AG20443 (cell line): ENCODE measurements at places on chromosomes 6 and 20.

GRCh38 chr6:143806282-143807102, 36.6 kb upstream of the LTV1 start:
- peak; percentile 37 for DNase-seq

DNA sequence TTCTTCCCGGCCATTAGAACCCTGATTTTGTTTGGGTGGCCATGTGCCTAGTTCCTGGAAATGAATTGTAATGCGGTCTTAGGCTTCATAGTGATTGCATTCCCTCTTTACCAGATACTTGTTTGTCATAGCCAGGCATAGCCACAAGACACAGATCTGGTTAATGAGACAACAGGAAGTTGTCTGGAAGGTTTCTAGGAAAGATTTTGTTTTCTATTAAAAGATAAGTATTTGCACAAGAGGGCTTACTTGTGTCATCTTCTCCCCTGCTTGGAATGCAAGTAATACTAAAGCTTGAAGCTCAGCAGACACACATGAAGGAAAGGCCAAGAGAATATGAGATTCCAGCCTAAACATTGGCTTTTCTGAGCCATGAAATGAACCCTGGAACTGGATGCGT, 12.9 kb downstream of the FARS2 start:
- no peak for DNase-seq

- DNase-seq, result no peak
Observed at GRCh38 chr6:13378669-13379590, 50.6 kb upstream of the TBC1D7 start.

DNA sequence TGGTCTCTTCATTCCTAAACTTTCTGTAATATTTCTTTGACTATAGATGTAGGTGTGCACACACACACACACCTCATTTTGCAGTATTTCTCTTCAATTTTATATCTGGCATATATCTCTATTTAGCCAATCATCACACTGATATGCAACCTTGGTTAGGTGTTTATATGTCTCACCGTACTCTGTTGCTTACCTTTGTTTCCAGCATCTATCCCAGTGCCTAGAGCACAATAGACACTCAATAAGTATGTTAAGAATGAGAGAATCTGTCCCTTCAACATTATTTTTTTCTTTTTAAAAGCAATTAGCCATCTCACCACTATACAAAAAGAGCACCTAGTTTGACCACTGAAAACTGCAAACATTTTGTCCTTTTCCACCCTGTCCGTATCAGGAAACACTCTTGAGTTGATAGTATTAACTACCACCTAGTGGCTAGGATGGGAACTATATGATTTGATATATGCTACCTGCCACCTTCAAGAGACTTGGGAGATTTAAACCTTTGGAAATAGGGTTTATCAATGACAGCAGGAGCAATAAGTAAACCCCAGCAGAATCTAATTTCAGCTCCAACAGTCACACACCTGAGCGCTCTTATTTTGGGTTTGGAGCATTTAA, 48.7 kb upstream of the RSPO3 start:
- peak; percentile 22 for DNase-seq

- no peak for DNase-seq
Observed at GRCh38 chr6:23696992-23697391, 429.0 kb upstream of the NRSN1 start.

- no peak for DNase-seq
Observed at GRCh38 chr6:17940151-17940792, 47.2 kb downstream of the KIF13A start.

GRCh38 chr6:75530696-75531095, 37.1 kb upstream of the FILIP1 start:
- no peak for DNase-seq

DNA sequence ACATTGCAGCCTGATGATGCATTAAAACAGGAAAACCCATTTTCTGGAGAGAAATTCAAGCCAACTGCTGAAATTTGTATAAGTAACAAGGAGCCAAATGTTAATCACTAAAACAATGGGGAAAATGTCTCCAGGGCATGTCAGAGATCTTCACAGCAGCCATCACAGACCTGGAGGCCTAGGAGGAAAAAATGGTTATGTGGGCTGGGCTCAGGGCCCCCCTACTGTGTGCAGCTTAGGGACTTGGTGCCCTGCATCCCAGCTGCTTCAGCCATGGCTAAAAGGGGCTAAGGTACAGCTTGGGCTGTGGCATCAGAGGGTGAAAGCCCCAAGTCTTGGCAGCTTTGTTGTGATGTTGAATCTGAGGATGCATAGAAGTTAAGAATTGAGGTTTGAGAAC, 479.8 kb downstream of the BCKDHB start:
- DNase-seq, result no peak

- no peak for DNase-seq
Observed at GRCh38 chr6:18203786-18204185, 48.6 kb downstream of the KDM1B start.

- DNase-seq, result no peak
Observed at GRCh38 chr6:157217894-157218370, 105.4 kb downstream of the TMEM242 start.
